ENCODE measurements at places on chromosomes 2 and 18.

DNA sequence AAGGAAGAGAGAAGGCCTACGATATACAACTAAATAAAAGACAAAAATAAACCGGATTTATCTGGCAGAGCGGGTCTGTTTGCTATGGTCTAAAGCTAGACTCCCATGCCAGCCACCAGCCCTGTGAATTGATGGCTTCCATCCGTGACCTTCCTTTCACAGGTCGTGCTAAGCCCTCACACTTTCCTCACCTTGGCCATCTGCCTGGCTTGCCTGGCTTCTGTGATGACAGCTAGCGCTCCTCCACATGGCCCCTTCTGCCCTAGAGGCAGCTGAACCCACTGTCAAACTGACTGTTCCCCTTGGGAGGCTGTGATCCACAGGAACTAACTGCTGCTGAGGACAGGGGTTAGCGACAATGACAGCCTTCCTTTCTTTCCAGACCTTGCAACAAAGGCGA, 32.5 kb downstream of the GAREM1 start:
- DNase-seq = no peak

DNA sequence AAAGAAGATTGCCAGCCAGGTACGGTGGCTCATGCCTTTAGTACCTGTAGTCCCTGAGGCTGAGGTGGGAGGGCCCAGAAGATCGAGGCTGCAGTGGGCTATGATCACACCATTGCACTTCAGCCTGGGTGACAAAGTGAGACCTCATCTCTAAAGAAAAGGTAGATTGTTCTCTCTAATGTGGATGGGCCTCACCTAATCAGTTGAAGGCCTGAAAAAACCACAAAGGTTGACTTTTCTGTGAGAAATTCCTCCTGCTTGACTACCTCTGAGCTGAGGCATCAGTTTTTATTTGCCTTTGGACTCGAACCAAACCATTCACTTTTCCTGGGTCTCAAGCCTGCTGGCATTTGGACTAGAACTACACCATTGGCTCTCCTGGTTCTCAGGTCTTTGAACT, 142.1 kb upstream of the CYP26B1 start:
- no peak for DNase-seq

- DNase-seq = no peak
Measured at GRCh38 chr2:184589261-184589660, 9.1 kb upstream of the ZNF804A start.

DNA sequence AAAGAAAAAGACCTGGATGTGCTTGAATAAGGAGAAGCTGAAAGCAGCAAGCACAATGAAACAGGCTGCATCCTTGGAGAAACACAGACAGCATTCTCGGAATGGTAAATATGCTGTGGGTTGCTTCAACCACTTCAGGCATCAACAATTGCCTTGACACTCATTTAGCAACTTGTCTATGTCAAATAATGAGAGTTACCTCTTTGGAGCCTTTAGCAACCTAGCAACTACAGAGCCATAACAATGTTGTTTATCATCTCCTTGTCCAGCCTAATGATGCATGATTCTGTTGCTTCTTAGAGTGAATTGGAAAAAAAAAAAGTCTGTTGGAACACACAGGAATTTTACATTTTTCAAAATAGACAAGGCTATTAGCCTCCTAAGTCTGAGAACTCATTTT, 410.6 kb downstream of the PIK3C3 start:
- no peak for DNase-seq

DNA sequence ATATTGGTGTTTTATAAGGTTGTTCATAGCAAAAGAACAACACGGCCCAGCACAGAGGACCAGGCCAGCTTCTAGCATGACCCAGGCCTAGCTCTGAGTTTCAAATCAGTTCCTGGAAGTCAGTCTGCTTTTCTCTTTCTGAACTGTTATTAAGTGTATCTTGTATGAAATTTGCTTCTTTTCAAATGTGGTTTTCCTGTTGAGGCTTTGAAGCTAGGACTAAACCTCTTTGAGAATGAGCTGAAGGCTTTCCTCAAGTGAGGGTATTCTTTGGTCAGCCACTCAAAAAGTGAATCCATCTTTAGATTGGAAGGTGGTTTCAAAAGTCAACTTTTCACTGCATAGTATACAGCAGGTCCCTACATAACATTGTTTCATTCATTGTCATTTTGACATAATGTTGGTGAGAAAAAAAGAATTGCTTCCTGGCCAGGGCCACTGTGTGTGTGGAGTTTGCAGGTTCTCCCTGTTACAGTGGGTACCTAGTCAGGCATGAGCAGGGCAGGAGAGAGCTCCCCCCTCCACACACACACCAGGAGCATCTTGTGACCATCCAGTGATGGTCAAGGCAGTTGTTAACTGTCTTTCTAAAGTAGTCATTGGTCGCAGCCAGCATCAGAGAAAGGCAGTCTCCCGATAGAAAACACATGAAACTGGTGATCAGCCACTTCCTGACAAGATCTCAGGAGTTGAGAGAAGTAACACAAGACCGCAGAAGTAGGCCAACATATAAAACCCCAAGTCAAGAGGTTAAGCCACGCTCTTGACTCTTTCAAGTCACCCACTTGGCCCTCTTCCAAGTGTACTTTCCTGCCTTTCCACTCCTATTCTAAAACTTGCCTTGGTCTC, 6.7 kb upstream of the ACAA2 start:
- DNase-seq = no peak

GRCh38 chr18:11387880-11388279, 221.5 kb upstream of the SLC35G4 start:
- DNase-seq = no peak

DNA sequence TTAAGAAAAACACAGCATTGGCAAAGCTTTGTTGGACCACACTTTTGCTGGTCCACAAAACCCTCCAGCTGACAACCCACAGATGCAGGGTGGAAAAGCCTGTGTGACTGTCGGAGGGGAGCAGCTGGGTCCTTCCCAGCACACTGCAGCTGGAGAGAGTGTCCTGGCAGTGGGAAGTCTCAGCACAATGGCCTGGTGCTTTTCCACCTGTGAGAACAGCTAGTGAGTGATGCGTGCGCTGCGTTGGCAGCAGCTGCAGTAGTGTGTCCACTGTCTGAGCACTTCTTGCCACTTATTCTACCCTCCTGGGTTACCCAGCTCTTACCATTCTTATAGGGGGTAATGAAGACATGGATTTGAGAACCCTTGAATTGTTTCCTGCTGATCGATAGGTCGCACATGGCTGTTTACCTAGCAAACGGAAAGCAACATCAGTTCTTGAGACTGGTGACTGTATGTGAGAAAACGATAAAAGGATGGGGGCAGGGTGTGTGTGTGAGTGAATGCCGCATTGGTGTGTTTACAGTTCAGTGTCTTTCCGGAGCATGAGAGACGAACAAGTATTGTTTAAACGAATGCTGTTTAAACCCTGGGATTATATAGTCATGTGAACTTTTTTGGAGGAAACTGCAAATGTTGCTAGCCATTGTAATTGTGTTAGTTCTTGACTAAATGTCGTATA, 69.7 kb downstream of the LYPD6 start:
- DNase-seq = no peak

DNA sequence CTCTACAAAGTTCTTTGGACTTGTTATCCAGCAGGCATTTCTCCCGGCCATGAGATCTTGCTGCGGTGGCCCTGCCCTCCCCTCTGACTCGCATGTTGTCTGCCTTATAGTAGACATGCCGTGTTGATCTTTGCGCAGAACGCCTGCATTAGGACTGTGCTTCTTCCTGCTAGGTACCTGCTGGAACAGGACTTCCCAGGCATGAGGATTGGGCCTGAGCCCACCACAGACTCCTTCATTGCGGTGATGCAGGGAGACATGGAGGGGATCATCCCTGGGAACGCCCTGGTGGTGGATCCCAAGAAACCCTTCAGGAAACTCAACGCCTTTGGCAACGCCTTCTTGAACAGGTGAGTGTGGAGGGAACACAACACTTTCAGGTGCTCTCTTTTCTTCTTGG, 10.1 kb downstream of the EHD3 start:
- DNase-seq = no peak

- DNase-seq = no peak
Measured at GRCh38 chr2:198220763-198221610, 416.6 kb downstream of the PLCL1 start.

- no peak for DNase-seq
Measured at GRCh38 chr18:67553437-67553836, 36.9 kb upstream of the DSEL start.

GRCh38 chr2:173981520-173981919, 16.3 kb upstream of the SP3 start:
- DNase-seq = no peak

DNA sequence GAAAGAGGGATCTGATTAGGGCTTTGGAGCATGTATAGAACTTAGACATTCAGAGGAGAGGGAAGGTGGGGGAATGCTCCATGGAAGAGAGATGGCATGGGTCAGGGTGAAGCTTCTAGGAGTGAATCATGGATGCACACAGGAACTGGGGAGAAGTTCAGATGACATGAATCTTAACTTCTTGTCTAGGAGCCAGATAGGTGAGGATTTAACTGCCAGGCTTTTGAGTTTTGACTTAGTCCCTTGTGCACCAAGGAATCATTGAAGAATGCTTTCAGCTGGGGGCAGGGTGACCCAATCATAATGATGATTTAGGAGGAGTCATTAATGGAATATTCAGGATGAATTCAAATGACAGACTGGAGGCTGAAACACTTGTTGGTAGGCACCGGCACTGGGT, 48.7 kb downstream of the ACYP2 start:
- DNase-seq = no peak

- DNase-seq = no peak
Measured at GRCh38 chr2:145221516-145221915, 701.6 kb upstream of the ZEB2 start.

- DNase-seq = no peak
Measured at GRCh38 chr2:149658553-149658952, 71.0 kb upstream of the MMADHC start.

DNA sequence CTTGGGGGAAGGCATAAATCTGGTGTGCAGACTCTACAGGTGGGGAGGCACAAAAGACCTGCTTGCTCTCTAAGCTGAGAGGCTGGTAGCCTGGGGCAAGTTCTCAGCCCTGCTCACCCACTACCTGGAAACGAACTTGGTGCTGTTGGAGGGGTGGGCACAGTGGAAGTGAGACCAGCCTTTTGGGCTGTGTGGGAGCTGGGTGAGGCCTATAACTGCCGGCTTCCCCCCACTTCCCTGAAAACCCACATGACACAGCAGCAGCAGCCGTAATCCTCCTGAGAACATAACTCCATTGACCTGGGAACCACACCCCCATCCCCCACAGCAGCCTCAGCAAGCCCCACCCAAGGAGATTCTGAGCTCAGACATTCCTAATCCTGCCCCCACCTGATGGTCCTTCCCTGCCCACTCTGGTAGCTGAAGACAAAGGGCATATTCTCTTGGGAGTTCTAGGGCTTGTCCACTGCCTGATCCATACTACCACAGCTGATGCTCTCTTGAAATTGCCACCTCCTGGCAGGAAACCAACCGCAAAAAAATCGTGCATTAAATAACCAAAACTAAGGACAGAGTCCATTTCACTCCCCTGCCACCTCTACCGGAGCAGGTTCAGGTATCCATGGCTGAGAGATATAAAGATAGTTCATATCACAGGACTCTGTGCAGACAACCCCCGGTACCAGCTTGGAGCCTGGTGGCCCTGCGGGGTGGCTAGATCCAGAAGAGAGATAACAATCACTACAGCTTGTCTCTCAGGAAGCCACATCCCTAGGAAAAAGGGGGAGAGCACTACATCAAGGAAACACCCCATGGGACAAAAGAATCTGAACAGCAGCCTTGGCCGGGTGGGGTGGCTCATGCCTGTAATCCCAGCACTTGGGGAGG, 178.1 kb downstream of the NDUFA10 start:
- DNase-seq = no peak

- no peak for DNase-seq
Measured at GRCh38 chr18:52813635-52814416, 473.8 kb downstream of the DCC start.

GRCh38 chr2:172859581-172860335, 124.1 kb downstream of the RAPGEF4 start:
- no peak for DNase-seq

GRCh38 chr2:132937629-132938028, 267.6 kb upstream of the LYPD1 start:
- DNase-seq = no peak

DNA sequence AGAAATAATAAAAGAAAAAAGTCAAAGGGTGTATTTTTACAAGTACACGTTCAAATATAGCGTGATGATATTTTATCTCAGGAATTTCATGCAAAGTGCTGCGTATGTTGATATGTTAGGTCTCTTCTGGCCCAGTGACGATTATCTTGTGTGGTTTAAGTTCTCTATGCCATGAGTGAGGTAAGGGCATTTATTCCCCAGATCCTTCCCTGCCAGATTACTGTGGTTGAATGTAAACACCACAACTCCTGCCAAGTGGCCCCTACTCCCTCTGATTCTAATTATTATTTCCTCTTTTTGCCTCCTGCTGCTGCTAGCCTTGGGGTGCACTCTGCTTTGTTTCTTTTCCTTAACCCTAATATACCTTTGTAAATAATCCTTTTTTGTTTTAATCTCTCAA, 12.2 kb downstream of the SCN2A start:
- DNase-seq = no peak

DNA sequence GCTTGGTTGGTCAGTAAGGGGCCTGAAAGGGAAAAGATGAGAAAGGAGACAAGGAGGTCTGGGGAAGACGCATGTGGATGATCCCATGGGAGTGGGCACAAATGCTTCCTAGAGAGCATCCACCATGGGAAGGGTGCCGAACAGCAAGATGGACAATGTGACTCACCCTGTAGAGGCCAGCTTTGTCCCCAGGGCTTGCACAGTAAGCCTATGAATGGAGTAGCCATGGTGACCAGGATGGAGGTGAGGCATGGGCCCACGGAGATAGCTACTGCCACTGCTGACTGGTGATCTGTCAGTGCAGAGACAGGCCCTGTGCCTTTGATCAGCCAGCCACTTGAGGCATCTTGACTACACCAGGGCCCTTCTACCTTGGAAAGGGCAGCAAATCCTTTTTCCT, 172.6 kb downstream of the HAUS1 start:
- DNase-seq = no peak

GRCh38 chr2:192161656-192162290, 33.0 kb downstream of the TMEFF2 start:
- no peak for DNase-seq

DNA sequence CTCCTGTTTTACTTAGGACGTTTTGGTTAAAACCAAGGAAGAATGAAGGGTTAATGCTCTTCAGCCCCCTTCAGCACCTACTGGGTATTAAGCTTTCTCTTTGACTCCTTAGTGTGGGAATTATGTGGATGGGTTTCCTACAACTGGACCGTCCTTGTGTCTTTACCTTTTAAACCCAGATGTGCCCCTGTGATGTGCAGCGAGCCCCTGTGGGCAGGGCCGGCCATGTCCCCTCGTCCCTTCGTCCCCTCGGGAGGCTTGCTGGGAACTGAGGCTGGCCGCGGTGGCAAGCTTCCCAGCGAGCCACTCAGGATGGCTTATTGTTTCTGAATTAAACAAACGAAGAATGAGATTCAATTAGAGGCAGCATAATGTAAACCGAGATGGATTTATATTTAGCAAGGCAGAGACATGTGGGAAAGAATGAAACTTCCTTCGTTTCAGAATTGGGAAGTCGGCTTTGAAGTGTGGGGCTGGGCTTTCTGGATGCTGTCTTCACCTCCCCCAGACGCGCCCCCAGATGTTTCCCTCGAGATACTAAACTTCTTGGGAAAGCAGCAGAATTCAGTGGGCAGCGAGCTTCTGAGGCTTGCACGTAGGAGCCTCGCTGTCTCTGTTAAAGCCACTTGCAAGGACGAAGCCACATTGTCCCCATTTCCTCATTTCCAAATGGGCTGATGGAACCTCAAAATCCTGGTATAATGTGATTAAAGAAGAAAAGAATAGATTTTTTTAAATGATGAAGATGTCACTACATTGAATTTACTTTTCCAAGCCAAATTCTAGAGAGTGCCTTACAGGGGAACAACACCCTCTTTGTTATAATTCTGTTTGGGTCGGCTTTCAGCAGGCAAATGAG, 146.0 kb downstream of the VAPA start:
- DNase-seq = no peak
